Activated T-cell treated with anti-CD3 and anti-CD28 coated beads for 4 hours (primary cell): ENCODE measurements at places on chromosomes 3 and 15.

GRCh38 chr15:87496795-87497194, 759.7 kb downstream of the NTRK3 start:
- DNase-seq: no peak

GRCh38 chr3:11211531-11212298, 57.4 kb downstream of the HRH1 start:
- no peak for DNase-seq

GRCh38 chr3:125684199-125684598, 88.9 kb upstream of the OSBPL11 start:
- DNase-seq: no peak

GRCh38 chr3:46904303-46905212, 27.0 kb downstream of the PTH1R start:
- DNase-seq: no peak

DNA sequence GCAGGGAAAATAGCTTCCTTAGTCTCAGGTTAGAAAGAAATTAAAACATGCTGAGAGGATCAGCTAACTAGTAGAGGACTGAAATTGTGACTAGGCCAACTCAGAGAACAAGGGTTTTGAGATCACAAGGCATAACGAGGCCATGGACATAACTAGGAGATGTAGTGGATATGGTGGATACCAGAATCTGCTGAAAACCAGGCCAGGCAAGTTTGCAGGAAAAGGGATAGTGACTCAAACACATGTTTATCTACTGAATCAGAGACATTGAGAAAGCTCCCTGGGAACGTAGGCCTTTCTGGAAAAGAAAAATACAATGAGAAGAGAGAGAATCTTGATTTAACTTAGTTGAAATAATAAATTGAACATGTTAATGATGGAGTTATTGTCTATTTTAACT, 326.5 kb upstream of the GBE1 start:
- DNase-seq: no peak

DNA sequence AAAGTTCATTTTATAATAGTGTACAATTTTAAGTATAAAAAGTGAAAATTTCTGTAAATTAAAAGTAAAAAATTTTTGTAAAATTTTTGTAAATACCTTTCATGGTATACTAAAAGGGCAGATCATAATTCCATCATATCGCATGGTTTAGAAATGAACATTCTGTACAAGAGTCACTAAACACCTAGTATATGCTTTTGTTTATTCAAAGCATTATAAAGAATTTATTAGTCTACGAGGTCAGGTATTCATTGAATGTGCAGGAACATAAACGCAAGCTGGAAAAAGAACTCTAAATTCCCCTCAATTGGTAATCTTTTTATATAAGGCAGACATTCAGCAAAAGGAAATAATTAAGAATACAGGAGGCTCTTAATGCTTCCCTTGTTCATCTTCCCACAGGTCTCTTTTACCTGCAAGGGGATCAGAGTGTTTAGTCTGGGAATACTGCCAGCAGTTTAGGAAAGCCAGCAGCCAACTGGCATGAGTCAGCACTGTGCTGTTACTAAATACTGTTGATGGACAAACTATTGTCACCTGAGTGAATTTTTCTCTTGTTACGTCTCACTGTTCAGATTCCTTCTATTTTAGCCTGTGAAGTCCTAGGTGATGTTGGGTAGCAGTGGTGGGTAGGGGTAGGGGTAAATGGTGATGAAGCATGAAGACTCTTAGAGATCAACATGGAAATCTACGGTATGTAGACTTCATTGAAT, 70.1 kb downstream of the UQCC5 start:
- no peak for DNase-seq
